CD4-positive, alpha-beta T cell treated with Interleukin-4 for 4 hours (primary cell): ENCODE measurements at places on chromosomes 12 and 14.

DNA sequence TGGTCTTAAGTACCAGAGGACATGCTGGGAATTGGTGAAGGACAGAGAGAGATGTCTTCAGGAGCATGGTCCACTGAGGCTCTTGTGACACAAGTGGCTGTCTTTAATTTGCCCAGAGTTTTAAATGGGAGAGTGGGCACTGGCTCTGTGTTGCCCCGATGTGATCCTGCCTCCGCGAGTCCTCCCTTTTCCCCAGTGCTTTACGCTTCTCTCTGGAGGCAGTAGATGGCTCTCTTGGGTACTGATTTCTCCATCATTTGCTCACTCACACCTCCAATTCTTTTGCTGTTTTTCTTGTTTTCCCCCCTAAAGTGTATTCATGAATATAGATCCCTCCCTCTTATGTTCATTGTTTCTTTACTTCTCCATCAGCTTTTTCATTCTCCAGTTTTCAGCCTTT lies 74.3 kb downstream of the EMP1 start:
- DNase-seq, result no peak

DNA sequence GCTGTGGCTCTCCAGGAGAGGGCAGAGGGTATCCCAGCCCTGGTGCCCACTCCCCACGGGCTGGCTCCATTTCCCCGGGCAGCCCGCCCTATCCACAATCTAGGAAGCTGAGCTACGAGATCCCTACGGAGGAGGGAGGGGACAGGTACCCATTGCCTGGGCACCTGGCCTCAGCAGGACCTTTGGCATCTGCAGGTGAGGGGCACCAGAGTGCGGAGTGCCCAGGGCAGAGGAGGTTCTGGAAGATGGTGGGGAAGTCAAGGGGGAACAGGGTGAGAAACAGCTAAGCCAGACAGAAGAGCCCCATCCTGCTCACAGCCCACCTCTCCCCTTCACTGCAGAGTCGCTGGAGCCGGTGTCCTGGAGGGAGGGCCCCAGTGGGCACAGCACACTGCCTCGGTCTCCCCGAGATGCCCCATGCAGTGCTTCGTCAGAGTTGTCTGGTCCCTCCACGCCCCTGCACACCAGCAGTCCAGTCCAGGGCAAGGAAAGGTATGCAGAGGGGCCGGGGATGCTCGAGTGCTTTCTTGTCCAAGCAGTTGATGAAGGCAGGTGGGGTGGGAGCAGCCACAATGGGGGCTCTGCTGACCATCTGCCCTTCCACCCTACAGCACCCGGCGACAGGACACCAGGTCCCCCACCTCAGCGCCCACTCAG lies 10.3 kb downstream of the TNS2 start:
- no peak for DNase-seq

DNA sequence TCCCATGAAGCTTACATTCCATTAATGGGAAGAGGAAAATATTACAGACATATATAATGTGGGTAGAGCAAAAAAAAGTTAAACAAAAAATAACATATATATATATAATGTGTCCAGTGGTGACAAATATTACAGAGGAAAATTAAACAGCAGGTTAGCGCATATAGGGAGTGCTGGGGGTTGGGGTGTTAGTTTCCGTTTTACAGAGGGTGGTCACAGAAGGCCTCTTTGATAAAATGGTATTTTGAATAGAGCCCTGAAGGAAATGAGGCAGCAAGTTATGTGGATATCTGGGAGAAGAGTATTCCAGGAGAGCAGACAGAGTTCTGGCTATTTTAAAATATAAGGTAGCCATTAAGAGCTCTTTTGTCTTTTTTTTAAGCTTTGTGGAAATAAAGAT lies 73.2 kb downstream of the DCAF5 start:
- DNase-seq, result no peak

- DNase-seq, result no peak
Observed at GRCh38 chr14:54768501-54769129, 134.0 kb downstream of the GCH1 start.

DNA sequence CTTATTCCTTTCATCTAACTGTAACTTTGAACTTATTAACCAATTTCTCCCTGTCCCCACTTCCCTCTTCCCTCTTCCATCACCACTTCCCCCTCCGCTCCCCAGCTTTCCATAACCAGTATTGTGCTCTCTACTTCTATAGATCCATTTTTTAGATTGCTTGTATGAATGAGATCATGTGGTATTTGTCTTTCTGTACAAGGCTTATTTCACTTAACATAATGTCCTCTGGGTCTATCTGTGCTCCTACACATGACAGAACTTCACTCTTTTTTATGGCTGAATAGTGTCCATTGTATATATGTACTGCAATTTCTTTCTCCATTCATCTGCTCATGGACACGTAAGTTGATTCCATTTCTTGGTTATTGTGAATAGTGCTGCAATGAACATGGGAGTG lies 14.4 kb downstream of the ERP27 start:
- DNase-seq, result no peak

GRCh38 chr12:89448526-89448925 lies 76.1 kb downstream of the GALNT4 start:
- DNase-seq, result no peak

- DNase-seq, result no peak
Observed at GRCh38 chr14:23521785-23522640, 29.6 kb downstream of the ZFHX2 start.

- no peak for DNase-seq
Observed at GRCh38 chr14:70641548-70642302, at the start of gene TTC9. TSS of gene TTC9 (plus strand) at chr14:70641916. CDS start at chr14:70642130, 214 bp downstream.

DNA sequence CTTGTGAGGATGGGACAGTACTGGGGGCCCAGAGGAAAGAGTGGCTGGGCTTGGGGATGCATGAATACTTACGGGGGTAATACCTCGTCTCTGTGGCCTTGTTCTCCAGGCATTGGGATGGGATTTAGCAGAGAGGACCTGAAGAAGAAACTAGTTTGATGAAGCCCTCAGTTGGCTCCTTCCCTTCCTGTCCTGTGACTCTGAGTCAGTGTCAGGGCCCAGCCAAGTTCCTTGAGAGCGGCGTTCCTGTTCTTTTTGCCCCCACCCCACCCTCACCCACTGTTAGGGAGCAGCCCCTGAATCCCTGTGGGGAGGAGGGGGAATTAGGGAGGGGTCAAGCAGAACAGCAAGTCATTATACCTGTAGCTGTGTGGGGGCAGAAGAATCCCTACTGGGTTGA lies 5.2 kb upstream of the LRP1-AS start:
- no peak for DNase-seq

- DNase-seq, result no peak
Observed at GRCh38 chr14:31992011-31992447, 85.1 kb upstream of the ARHGAP5 start.

DNA sequence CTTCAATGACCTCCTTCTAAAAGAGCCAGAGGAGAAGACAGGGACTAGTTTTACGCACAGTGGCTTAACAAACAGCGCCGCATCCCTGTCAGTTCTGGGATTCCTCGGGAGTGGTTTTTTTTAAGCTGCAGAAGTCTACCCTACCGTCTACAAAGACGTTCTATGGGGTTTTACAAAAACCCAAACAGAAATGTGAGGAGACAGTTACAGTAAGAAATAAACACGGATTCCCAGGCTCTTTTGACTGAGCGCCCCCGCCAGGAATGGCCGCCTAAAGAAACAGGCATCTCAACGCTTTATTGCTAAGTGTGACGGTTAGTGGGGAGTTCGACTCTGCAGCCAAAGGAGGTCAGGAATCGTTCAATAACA lies 484 bp downstream of the ALKBH1 start:
- DNase-seq, result no peak

- no peak for DNase-seq
Observed at GRCh38 chr14:104536942-104537612, 42.5 kb upstream of the C14orf180 start.
